ENCODE measurements at places on chromosomes 7 and 10.
A peak's percentile ranks its signal among the peaks of the same experiment; 100 is the strongest.

DNA sequence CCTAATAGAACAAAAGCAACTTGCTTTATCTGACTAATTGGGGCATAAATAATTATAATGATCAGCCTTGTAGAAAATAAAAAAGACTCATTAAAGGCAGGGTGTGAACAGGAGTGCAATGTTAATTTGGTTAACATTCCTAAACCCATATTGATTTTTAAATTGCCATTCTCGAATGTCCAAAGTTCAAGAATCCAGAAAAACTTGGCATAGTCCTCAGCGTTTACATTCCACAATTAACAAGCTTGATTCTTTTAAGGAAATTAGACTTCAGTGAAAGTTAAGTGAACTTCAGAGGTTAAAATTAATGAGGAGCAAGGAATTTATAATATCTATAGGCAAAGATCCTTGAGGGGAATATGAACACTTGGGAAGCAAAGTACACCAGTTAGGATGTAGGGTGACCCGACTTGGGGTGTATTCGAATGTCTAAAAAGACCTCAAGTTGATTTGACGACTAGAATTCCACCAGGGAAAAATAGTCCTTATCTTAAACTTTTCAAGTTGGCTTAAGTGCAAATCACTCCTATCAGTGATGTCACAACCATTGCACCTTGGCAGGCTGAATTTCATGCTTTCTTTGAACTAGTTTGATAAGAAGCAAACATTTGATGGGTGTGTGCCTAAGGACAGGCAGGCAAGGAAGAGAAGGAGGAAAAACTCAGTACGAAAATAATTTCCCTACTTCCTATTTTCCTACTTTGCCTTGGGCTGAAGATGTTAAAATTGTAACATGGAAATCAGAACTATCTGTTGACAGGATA lies 830.4 kb upstream of the COBL start:
- DNase-seq, result no peak

GRCh38 chr7:36728143-36728542 lies 3.8 kb upstream of the AOAH start:
- no peak for DNase-seq

GRCh38 chr7:132859199-132859598 lies 222.7 kb downstream of the CHCHD3 start:
- DNase-seq, result no peak

DNA sequence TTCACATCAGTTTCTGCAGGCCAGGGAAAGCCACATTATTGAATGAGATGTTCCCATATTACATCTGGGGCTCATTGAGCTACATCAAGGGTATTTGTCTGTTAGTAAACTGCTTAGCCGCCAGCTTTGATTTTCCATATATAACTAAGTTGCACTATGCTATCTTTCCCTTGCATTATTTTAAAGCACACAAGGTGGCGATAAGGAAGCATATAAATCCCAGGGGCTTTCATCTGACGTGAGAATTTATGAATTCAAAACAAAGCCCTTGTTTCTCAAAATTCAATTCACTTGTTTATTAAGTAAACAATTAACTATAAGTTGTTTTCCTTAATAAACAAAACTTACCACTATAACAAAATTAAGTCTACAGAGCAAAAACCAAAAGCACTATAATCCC lies 334.1 kb upstream of the TPK1 start:
- DNase-seq, result no peak

DNA sequence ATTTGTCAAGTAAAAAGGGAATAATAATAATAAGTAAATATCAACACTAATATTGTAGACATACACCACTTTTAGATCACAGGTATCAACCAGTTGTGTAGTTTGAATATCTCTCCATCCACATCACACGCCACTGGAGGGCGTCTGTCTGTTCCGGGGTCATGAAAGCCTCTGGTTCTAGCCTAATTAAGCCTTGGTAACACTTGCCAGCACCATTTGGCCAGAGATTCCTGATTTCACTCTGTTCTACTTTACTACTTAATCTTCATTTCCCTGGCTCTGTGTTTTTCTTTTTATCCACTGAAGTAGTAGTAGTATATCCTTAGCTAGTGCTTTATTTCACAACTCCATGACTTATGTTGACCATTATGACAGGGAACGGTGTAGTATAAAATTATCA lies 285.6 kb upstream of the POM121L12 start:
- peak; percentile 53 for DNase-seq

DNA sequence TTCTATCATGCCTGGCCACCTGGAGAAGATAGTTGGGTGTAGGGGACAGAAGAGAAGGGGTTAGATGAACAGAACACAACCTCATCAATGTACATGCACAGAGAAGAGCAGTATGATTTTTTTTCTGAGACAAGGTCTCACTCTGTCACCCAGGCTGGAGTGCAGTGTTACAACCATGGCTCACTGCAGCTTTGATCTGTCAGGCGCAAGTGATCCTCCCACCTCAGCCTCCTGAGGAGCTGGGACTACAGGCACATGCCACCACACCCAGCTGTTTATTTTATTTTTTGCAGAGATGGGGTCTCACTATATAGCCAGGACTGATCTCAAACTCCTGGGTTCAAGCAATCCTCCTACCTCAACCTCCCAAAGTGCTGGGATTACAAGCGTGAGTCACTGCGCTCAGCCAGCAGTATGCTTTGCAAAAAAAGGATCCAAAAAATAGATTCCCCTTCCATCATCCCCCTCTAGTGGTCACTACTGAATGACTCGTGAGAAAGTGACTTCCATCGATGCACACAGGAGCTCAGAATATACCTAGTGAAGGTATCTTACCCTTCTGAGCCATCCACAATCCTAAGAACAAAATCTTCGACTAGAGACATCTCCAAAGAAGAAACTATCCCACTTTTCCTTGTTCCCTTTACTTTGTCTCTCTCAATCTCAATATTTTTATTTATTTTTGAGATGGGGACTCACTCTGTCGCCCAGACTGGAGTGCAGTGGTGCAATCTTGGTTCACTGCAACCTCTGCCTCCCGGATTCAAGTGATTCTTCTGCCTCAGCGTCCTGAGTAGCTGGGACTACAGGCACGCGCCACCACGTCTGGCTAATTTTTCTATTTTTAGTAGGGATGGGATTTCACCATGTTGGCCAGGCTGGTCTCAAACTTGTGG lies 21.0 kb downstream of the ZCWPW1 start:
- DNase-seq, result peak; percentile 43

DNA sequence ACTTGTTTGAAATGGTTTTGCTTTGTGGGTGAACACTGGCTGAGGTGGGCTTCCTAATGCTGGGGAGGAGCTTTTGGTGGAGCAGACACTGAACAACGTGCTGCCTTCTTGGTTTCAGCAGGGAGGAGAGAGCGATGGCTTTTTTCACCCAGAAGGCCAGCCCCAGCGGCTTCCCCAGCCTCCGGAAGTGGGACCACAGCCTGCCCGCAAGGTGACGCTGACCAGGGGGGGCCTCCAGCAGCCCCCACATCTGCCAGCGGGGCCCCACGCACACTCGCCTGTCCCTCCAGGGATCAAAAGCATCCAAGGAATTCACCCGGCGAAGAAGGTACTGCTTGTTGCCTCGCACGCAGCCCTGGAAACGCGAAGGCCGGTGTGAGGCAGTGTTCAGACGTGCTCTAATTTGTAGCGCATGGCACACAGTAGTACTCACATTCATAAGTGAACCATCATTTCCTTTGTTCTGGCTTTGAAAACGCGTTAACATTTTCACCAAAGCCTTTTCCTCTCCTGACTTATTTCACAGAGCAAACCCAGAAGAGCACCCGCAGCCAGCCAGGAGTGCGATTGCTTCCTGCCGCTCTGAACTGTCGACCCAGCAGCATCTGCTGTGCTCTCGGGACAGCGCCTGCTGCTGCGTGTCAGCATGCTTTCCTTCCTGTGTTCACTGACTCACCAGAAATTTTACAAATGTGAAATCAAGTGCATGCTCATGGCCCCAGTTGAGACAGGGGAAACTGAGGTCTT lies 48.4 kb downstream of the SHH start:
- DNase-seq, result no peak

DNA sequence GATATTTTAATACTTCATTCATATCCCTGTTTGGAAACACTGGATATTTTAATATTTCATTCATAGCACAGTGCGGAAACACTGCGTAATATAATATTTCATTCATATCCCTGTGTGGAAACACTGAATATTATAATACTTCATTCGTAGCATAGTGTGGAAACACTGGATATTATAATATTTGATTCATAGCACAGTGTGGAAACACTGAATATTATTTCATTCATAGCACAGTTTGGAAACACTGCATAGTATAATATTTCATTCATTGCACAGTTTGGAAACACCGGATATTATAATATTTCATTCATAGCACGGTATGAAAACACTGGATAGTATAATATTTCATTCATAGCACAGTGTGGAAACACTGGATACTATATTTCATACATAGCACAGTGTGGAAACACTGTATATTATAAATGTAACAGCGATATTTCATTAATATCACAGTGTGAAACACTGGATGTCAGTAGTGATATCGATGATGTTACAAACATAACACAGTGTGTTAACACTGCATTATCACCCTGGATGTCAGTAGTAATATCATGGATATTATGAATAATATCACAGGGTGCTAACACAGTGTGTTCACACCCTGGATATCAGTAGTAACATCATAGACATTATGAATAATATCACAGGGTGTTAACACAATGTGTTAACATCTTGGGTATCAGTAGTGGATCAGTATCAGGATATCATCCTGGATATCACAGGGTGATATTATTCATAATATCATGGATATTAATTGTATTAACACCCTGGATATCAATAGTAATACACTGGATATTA lies 2.9 kb upstream of the TMEM225B start:
- no peak for DNase-seq

GRCh38 chr10:74892839-74893238 lies 66.4 kb downstream of the KAT6B start:
- DNase-seq, result no peak

DNA sequence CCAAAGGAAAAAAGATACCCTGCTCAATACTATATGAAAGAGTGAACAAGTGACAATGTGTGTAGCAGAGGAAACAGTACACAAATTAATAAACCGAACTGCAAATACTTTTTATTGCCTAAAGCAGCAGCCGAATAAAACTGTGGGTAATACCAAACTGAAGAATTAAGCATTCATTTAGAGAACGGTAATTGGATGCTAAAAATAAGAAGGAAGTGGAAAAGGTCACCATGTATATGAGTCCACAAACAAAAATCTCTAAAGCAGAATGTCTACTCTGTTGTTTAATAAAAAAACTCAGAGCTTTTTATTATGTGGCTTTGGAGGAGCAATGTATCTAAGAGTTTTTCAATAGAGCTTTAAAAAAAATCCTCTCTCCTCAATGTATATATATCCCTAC lies 87.9 kb downstream of the ETV1 start:
- DNase-seq, result no peak

- DNase-seq, result no peak
Measured at GRCh38 chr7:29277436-29278215, 83.1 kb downstream of the CHN2 start.

- no peak for DNase-seq
Measured at GRCh38 chr7:38934051-38934450, 25.1 kb upstream of the VPS41 start.

- DNase-seq, result no peak
Measured at GRCh38 chr10:17067376-17068264, 62.0 kb downstream of the CUBN start.

GRCh38 chr7:50565559-50565916 lies 333 bp upstream of the DDC start:
- DNase-seq, result no peak

DNA sequence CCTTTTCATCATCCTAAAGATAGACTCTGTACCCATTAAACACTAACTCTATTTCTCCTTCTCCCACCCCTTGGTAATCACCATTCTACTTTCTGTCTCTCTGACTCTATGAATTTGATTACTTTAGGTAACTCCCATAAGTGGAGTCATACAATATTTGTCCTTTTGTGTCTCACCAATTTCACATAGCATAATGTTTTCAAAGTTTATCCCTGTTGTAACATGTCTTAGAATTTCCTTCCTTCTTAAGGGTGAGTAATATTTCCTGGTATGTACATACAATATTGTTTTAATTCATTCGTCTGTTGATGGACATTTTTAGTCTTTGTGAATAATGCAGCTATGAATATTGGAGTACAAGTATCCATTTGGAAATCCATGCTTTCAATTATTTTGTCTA lies 50.9 kb upstream of the CDCA7L start:
- DNase-seq, result no peak

- DNase-seq, result no peak
Measured at GRCh38 chr10:8262317-8262716, 207.8 kb downstream of the GATA3 start.

- no peak for DNase-seq
Measured at GRCh38 chr7:36314491-36314890, 75.2 kb upstream of the ANLN start.

- no peak for DNase-seq
Measured at GRCh38 chr10:119362122-119362521, 154.8 kb downstream of the GRK5 start.

DNA sequence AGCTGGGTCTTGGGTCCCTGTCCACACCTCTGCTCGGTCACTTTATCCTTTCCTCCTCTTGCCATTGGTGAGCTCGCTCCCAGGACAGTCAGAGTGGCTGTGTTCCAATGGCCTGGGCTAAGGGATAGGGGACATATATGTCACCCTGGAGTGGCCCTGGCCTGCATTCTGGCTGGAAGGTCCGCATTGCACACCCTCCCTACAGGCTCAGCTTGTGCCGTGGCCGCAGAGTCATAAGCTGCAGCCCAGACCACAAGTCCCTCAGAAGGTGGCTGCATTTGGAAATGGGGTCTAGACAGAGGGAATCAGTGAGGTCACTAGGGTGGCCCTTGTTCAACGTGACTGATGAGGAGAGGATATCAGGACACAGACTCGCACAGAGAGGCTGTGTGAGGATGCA lies 363.8 kb upstream of the SHH start:
- no peak for DNase-seq

DNA sequence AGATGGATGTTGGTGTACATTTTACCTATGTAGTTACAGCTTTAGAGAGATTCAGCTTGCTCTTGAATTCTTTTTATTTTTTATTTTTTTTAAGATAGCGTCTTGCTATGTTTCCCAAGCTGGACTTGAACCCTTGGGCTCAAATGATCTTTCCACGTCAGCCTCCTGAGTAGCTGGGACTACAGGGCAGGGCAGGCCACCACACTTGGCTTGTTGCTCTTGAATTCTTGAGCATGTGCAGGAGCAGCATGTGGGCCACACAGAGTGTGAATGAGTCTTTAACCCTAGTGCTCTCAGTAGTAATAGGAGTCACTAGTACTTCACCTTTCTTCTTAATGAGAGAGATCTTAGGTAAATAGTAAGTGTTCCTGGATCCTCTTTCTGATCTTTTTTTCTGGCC lies 26.7 kb upstream of the CYCS start:
- no peak for DNase-seq

DNA sequence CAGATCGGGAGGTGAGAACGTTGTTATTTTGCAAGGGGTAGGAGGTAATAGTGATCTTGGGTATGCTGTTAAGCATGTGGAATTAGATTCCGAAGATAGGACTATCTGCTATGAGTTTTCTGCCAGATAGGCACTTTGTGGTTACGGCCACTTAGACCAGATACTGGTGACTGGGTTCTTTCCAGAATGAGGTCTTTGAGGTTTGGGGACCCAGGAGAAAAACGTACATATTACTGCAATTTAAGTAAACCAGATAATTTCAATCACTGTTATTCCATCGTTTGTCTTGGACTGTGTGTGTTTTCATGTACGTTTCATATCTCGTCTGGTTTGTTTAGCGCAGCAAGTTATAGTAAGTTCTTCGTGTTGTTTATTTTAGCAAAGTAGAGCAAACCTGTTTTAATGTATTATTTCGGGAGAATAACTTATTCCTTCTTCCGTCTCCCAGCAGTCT lies 312 bp downstream of the ARL4A start:
- no peak for DNase-seq

All from H9 (cell line).